GM23248 (cell line): ENCODE measurements at places on chromosomes 3 and 15.

DNA sequence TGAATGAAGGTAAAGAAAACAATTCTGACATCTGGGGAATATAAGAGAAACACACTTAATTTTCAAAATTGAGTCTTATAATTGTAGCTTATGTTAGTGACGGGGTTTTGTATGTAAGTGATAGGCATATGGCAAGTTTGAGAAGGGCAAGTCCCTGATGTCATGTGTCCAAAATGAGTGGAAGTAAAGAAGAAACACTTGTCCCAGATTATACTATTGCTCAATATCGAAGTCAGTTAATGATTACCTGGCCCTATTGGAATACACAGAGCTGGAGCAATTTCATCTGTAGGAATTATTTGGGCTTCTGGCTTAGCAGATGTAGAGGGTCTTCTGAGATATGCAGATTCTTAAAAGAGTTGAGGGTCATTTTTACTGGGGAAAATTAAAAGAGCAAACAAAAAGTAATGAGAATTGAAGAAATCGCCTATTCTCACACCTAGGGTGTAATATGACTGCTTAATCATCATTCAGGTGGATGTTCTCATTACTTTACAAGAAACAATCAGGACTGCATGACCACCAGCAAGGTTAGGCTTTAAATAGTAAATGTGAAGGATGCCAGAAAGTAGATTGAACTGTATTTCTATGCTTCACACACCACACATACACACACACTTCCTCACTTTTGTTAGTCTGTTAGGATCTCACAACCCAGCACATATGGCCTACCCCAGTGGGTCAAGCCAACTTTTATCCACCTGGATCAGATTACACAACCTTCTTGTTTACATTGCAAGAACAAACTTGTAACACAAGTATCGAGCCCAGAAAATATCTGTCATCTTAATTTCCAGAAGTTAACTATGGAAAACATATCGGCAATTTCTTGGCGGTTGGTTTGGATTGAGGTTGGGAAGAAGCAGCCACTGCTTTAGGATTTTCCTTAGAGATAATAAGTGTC, 183.3 kb upstream of the LRRC3B start:
- no peak for DNase-seq

DNA sequence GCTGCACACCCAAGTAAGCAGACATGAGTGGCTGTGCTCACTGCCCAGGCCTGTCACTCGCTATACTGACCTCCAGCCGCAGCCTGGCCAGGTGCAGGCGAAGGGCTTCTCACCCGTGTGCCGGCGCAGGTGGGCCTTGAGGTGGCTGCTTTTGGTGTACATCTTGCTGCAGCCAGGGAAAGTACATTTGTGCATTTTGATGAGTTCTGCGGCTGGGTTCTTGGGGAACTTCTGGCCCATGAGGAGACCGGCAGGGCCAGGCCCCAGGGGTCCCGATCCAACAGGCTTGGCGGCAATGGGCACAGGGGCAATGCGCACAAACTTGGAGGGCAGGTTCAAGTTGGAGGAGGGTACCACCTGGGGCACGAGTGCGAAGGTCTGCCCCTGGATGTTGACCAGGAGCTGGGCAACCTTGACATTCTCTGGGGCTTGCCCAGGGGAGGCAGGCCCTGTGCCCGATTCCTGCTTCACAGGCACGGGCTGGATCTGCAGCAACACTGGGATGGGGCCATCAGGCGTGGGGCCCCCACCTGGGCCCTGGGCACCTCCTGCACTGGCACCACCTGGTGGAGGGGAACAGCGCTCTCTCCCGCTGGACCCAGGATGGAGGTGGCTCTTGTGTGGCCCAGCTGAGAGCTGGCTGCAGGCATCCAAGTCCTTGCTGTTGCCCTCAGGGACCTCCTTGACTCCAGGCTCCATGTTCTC, 5.3 kb downstream of the KLF15 start:
- no peak for DNase-seq

DNA sequence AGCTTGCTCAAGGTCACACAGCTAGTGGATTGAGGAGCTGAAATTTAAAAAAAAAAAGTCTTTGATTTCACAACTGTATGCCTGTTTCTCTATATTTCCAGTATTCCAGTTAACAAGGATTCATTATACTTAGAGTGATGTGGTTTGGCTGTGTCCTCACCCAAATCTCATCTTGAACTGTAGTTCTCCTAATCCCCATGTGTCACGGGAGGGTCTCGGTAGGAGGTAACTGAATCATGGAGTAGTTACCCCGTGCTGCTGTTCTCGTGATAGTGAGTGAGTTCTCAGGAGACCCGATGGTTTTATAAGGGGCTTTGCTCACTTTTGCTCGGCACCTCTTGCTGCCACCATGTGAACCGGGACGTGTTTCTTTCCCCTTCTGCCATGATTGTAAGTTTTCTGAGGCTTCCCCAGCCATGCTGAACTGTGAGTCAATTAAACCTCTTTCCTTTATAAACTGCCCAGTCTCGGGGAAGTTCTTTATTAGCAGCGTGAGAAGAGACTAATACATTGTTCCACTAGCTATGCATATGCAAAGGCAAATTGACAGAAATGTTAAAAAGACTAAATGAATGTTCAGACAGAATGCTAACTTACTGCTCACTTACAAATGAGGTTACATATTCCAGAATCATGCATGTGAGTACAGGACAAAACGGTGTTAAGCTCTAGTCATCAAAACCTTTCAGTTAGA, 1101.9 kb downstream of the ROBO1 start:
- DNase-seq, result no peak

GRCh38 chr3:171393032-171393744, 67.0 kb downstream of the TNIK start:
- no peak for DNase-seq

GRCh38 chr15:65896236-65896635, 26.9 kb downstream of the RAB11A start:
- no peak for DNase-seq

DNA sequence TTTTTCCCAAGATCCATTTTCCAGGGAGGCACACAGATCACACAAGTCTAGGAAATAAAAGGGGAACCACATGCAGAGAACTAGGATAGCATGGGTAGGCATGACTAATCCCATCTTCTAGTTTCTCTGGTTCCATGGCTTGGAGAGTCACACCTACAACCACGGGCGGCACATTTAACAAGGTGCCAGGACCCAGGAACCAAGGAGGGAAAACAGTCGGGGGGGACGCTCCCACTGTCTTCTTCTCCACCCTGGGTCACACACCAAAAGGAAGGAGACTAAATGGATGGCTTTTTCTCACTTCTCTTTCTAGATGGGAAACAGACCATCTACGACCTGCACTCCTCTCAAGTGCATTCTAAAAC, 4.6 kb upstream of the SMCO1 start:
- DNase-seq, result no peak
